Cerebellar cortex (tissue), 1 donor: ENCODE measurements at places on chromosomes 6 and 20.

- peak; percentile 10 for DNase-seq
Measured at GRCh38 chr20:23228912-23229311, 121.7 kb upstream of the NXT1 start.

DNA sequence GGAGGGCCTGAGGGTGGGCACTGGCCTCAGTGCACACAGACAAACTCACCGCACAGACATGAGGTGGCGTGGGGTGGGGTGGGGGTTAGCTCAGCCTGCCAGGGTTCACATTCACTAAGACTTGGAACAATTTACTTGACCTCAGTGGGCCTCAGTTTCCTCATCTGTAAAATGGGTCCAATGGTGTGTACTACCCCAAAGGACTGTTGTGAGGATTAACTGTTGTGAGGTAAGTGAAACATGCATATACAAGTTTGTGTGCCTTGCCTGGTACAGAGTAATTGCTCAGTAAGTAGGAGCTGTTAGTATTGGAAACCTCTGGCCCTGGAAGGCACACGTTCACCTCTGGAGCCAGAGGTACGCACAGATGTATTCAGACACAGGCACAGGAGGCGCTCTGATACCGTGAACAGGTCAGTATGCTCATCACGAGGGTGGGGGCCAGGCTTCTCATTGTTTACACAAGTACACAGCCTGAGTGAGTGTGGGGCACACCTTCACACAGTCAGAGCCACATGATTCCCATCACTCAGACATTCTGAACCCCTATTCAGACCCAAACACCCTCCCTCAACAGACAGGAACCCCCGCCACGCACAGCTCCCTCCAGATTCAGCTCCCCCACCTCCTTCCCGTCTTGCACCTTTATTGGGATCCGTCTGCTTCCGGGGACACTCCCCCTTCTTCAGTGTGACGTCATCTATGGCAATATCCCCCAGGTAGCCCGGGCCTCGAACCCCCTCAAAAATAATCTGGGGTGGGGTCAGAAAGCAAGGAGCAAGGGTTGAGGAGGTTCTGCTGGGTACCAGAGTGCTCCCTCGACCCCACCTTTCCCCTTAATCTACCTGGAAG lies 59.9 kb downstream of the MDGA1 start:
- DNase-seq = no peak

DNA sequence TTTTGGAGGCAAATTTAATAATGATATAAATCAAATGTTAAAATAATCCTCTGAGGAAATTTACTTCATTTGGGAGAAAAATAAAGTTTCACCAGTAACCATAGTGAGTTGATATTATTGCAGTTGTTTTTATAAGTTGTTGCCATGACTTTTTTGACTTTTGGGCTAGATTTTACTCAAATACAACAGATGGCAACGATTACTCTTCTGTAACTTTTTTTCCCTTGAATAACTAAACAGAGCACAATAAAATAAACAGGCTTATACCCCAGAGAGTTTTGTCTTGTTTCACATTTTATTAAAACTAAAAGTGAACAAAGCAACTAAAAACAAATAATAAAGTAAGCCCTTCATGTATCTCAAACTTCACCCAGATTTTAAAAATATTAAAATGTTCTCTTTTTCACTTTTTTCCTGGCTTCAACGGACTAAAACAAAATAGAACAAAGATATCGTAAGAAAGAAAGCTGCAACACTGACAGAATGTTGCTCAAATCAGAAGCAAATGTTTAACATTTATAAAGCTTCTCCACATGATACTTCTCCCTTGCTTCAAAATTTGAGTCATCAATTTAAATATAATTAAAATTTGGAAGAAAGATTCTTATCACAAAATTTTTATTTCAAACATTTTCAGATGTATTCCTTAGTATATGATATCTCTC lies 42.5 kb upstream of the BMP5 start:
- no peak for DNase-seq

DNA sequence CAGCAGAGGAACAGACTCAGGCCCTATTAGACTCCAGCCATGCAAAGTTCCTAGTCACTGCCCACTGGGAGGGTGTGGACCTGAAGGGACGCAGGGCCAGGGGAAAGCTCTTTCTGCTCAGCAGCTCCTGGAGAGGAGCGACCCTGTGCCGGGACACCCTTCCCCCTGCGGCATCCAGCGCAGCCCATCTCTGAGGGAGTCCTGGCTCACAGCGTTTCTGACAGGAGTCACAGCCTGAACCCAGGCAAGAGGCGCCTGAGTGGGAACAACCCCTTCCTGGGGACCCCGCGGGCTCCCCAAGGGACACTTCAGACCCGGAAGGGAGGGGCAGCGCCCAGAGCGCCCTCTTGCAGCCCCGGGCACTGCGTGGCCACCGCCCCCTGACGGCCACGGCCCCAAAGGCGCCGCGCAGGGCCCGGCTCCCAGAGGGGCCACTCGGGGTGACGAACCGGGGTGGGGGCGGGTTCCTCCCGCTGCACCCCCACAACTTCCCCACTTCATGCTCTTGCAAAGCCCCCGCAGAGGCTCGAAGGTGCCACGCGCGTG lies 862 bp downstream of the UCKL1 start:
- DNase-seq = no peak

- DNase-seq = no peak
Measured at GRCh38 chr20:56091628-56092234, 86.4 kb upstream of the CBLN4 start.

- DNase-seq = no peak
Measured at GRCh38 chr6:35497571-35498421, 917 bp upstream of the TEAD3 start.

GRCh38 chr6:170355661-170356060 lies 49.1 kb downstream of the FAM120B start:
- no peak for DNase-seq
